EL (cell line): ENCODE measurements at places on chromosomes 7 and 10.

DNA sequence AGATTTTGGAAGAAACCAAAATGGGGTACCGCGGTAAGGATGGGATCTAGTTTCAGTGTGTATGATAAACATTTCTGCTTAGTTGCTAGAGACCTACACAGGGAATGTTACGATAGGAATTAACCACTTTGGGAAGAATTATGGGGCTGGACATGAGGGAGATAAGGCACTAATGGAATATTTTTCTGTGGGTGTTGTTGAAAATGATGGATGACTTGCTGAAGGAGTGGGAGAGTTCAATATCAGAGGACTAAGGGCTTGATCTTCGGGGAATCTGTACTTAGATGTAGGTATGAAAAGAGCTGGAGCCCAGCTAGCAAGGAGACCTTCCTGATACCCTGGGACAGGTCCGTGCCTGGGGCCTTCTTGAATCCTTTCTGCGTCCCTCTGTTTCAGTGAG, 303.7 kb downstream of the EXOC4 start:
- DNase-seq, result no peak

GRCh38 chr10:71080381-71081228, 131.8 kb upstream of the UNC5B start:
- no peak for DNase-seq

DNA sequence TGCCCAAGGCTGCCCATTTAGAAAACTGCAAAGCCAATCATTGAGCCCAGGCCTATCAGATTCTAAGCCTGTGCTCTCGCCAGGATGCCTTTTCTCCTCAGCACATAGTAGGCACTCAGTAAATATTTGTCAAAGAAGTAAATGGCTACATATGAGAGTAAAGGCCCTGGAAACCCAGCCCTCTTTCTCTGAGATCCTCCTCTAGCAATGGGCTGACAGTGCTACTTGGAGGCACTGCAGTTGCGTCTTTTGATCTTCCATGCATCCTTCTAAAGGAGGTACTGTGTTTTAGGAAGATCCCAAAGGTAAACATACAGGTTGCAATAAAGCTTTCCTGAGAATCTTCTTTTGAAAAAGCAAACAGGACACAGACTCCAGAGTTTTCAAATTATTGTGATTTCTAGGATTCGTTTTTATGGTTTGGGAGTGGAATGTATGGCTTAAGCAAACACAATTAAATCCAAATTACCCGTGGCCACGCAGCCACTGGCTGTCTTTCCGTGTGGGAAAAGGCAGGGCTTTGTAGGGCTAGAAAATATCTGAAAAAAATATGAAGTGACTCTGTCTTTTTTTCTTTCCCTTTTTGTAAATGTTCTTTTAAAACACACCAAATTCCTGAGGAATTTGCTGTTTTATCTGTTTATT, 151.3 kb upstream of the BMPER start:
- no peak for DNase-seq

GRCh38 chr10:33201056-33201780, 133.2 kb downstream of the NRP1 start:
- DNase-seq, result no peak

GRCh38 chr7:5320391-5320790, 37.6 kb downstream of the SLC29A4 start:
- DNase-seq, result no peak

DNA sequence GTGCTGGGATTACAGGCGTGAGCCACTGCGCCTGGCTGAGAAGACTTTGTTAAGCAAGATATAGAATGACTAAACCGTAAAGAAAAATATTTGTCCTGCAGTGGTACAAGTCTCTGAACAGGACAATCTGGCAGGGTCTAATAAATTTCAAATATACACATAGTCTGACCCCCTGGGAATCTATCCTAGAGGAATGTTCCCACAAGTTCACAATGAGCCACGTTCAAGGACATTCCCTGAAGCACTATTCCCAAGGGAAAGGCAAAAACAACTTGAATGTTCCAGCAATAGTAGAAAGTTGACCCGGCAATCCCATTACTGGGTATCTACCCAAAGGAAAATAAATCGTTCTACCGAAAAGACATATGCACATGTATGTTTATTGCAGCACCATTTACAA, 82.0 kb downstream of the HIP1 start:
- DNase-seq, result no peak

DNA sequence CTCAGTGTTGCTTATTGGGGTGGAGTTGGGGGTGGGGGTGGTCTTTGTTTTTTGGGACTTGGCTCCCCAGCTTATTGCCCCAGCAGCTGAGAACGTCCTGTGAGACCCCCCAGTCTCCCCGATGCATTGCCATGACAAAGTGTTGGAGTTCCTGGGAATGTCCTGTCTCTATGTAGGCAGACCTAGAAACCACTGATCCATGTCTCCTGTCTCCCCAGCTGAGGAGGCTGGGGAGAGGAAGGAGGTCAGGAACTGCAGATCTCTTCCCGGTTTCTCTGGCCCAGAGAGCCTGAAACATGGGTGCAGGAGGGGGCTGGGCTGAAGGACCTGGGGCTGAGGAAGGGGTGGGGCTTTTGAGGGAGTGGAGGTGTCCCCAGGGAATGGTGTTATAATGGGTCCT, 80.2 kb upstream of the GTF2IRD1 start:
- DNase-seq, result no peak

- DNase-seq, result no peak
These were observed 348.5 kb upstream of the SHH start for GRCh38 chr7:156160811-156161210.
